Hematopoietic multipotent progenitor cell treated with erythropoietin and hydrocortisone succinate and interleukin-3 and kit ligand, for 6 days (in vitro differentiated cells): ENCODE measurements at places on chromosomes 6 and 20.

DNA sequence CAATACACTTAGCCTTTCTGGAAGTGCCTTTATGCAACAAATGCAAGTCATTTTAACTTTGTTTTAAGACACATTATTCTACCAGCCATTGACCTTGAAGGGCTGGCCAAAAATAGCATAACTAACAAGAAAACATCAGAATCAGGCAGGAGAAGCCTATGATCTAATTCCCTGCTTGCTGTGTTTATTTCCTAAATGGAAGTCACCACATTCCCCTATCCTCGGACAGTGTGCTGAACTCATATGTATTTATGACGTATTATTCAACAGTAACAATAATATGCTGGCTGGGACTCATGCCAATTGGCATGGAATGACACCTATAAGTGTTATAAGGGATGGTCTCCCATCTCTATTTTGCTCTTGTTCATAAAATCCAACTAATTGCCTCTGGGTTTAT is 140.7 kb downstream of the MAP3K7 start:
- no peak for DNase-seq

DNA sequence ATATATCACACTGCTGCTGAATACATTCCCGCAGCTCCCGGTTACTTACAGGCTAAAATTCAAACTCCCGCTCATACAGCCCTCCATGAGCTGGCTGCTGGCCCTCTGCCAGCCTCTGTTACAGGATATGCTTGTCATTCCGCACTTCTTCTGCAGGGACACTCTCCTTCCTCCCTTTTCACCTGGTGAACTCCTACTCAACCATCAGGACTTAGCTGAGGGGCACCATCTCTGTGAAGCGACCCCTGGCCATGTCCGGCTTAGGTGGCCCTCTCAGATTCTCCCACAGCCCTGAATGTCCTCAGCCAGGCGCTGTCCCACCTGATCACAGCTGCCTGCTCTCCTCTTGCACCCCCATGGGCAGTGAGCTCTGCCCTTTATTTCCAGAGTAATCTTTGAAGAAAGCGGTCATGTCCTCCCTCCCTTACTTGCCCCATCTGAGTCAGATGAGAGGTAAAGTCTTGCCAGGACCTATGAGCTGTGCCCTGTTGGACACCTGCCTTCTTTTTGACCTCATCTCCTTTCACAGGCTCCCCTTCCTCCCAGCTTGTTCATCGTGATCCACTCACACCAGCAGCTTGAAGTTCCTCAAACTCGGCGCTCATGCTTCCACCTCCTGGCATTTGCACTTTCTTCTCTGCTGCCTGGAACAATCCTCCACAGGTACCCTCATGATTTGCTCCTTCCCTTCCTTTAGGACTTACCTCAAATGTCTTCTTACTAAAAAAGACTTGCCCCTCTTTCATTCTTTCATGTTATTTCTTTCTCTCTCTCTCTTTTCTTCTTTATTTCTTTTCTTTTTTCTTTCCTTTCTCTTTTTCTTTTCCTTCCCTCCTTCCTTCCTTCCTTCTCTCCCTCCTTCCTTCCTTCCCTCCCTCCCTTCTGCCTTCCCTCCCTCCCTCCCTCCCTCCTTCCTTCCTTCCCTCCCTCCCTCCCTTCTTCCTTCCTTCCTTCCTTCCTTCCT is 5.6 kb downstream of the CYP24A1 start:
- no peak for DNase-seq

GRCh38 chr20:62961310-62961783 is 8.8 kb downstream of the SLC17A9 start:
- DNase-seq, result no peak

- DNase-seq, result no peak
Observed at GRCh38 chr6:11198663-11199603, 33.5 kb downstream of the NEDD9 start.

GRCh38 chr6:18845896-18846295 is 458.7 kb downstream of the RNF144B start:
- DNase-seq, result no peak

GRCh38 chr20:2279253-2279779 is 16.5 kb upstream of the TGM3 start:
- DNase-seq, result no peak

GRCh38 chr6:18451756-18452155 is 64.6 kb downstream of the RNF144B start:
- no peak for DNase-seq

- DNase-seq, result no peak
Observed at GRCh38 chr6:11769811-11770545, 8.6 kb downstream of the ADTRP start.
